ENCODE measurements at places on chromosomes 6 and 20. TPM values are rescaled to one million over a fixed set of nuclear protein-coding genes. Genes with fewer than 3 reads are reported as not detected.

CST5 gene
- not detected for total RNA-seq

AKAP12 gene
- total RNA-seq: 133 TPM

EDN1 gene
- total RNA-seq: under 0.01 TPM

SERPINB6 gene
- total RNA-seq: 88.2 TPM

CPNE5 gene
- total RNA-seq: not detected

KIF25 gene
- total RNA-seq: not detected

FOXQ1 gene
- 1.1 TPM for total RNA-seq

PROCR gene
- total RNA-seq: 136 TPM

BTN1A1 gene
- under 0.01 TPM for total RNA-seq

TUBB1 gene
- total RNA-seq: under 0.01 TPM

TCP11 gene
- total RNA-seq: 0.37 TPM

BPI gene
- not detected for total RNA-seq

HLA-DOA gene
- not detected for total RNA-seq

RAB44 gene
- total RNA-seq: not detected

OTOR gene
- total RNA-seq: not detected

PMEPA1 gene
- total RNA-seq: under 0.01 TPM

NRN1 gene
- total RNA-seq: 29.0 TPM

FOXA2 gene
- not detected for total RNA-seq

PPP1R16B gene
- total RNA-seq: not detected

HLA-DOB gene
- total RNA-seq: 0.37 TPM

CSNK2B gene
- total RNA-seq: 189 TPM

NKAIN4 gene
- total RNA-seq: not detected

All from subcutaneous preadipocyte (primary cell).